Cardiac fibroblast (primary cell): ENCODE measurements at places on chromosomes 7 and 10.

DNA sequence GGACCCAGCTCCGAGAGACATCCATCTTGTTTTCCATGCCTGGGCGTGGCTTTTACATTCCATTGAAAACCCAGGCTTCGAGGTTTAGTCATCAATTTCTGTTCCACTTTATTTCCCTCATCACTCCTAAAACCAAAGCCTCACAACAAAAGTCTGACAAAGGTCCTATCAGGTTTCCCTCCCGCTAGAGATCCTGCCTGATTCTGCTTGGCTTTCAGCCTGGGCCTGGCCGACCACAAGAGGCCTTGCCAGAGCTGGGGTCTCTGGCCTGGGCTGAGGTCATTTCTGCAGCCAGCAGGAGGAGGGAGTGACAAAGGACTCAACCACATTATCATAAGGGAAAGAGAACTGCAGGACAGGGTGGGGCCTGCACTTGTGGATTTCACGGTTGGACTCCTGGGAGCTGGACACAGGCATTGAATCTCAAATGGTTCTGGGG is 167.0 kb downstream of the FANK1 start:
- peak; percentile 83 for DNase-seq

- no peak for DNase-seq
Observed at GRCh38 chr7:29126804-29127203, 19.5 kb downstream of the CPVL start.

DNA sequence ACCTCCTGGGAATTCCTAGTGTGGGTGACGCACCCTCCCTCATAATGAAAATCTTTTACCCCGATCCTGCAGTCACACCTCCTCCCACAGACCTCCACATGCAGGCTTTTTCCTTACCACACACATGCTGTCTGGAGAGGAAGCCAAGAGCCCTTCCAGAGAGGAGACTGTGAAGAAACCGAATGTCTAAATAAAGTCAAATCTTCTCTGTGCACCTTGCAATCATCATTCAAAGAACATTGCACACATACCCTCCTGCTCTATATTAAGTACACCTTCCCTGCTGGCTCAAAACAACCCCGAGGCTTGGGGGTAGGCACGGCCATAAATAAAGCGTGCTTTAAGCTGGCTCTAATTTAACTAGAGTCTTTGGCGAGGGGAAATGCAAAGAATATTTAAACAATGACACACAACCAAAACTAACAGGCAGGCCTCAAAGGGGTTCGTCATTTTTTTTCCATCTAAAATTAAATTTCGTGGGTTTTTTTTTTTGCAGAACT is 34.9 kb downstream of the CALML3 start:
- peak; percentile 72 for DNase-seq

- DNase-seq: peak; percentile 54
Observed at GRCh38 chr7:148699782-148700629, 1.3 kb downstream of the CUL1 start.

DNA sequence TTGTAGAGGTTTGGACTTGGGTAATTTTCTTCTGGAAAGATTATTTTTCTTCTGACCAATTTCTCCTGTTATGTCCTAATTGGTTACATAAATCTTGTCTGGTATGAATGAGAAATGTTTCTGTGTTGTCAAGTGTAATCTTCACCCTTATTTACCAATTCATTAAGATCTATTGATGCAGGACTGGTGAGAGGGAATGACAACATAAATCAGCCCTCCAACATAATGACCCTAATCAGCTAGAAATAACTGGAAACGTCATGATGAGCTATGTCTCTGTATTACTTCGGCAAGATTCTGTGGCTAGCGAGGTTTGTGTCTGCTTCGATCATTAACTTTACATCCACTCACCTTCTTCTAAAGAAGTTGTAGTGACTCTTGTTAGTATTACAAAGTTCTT is 3.5 kb downstream of the FOXP2 start:
- DNase-seq: no peak

DNA sequence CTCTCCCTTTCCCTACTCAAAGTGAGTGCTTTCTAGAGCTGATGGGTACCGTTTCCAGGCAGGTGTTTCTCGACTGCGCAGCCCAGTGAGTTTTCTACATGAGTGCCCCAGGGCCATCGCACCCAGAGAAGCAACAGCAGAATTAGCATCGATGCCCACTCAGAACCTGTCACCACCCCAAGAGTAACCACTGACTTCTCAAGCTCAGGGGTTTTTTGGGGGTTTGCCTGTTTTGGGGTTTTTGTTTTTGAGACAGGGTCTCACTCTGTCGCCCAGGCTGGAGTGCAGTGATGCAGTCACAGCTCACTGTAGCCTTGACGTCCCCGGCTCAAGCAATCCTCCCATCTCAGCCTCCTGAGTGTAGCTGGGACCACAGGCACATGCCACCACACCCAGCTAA is 25.7 kb downstream of the SNX8 start:
- no peak for DNase-seq

DNA sequence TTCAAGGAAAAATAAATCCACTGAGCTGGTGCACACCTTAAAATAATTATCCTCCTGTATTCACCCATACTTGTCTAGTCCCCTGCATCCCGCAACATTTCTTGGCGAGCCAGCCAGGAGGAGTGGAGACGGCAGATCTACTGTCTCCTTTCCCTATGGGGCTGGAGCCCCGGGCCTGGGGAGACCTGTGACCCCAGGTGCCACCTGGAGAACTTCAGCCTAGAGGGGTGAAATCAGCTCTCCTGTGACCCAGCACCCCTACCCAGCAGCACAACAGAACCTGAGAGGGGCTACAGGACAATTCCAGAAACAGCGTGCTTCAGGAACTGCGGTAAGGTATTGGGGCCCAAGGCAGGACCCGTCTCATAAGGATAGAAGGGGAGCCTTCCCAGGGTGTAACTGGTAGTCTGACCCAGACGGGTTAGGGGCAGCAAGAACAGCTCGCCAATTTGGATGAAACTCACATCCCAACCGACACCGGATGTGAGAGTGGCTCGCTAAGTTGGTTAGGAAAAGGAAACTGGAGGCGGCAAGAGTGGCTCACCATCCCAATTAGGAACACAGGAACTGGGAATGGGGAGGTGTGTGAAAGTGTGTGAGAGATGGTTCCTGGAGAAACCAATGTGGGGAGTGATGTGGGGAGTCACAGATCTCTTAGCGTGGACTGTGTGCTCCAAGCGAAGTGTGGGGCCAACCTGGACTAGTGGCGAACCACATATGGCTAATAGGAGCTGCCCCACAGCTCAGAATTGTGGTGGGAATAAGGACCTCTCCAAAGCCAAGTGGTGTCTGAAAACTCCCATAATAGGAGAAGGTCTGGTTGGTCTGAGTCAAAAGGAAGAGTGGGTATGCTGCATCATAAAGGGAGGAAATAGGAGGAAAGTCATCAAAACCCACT is 15.1 kb upstream of the DENND2A start:
- DNase-seq: no peak

DNA sequence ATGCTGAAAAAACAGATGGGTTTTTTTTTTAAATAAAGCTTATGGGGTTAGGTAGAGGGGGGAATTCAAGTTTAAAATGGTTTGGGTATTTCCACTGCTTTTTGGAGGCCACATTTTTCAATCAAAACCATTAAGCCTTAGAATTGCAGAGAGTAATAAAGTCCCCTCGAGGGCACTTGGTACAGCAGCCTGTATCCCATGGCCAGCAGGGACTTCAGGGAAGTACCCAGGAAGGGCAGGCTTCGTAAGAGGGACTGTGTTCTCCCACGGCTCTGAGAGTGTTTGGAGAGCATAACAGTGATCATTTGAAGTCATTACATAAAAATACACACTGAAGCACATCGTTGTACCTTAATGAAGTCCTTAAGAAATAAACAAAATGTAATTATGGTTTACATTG is 432.7 kb downstream of the DPP6 start:
- no peak for DNase-seq

- DNase-seq: no peak
Observed at GRCh38 chr7:77197141-77197540, 2.5 kb downstream of the FGL2 start.

DNA sequence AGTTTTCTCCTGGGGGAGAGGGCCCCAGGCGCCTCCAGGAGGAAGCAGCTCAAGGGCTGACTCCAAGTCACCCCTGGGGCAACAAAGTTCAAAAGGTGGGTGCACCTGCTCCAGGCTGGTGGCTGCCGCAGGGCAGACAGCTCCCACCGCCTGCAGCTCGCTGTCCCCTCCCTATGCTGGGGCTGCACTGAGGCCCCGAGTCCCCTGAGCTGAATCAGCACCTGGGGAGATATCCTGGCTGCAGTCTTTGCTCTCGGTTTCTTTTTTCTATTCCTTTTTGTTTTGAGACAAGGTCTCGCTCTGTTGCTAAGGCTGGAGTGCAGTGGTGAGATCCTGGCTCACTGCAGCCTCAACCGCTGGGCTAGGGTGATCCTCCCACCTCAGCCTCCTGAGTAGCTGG is 183.4 kb downstream of the DNAJB6 start:
- DNase-seq: no peak

- DNase-seq: no peak
Observed at GRCh38 chr7:141023295-141023694, 8.5 kb upstream of the MRPS33 start.

GRCh38 chr10:77602913-77603533 is 34.6 kb downstream of the KCNMA1 start:
- no peak for DNase-seq

DNA sequence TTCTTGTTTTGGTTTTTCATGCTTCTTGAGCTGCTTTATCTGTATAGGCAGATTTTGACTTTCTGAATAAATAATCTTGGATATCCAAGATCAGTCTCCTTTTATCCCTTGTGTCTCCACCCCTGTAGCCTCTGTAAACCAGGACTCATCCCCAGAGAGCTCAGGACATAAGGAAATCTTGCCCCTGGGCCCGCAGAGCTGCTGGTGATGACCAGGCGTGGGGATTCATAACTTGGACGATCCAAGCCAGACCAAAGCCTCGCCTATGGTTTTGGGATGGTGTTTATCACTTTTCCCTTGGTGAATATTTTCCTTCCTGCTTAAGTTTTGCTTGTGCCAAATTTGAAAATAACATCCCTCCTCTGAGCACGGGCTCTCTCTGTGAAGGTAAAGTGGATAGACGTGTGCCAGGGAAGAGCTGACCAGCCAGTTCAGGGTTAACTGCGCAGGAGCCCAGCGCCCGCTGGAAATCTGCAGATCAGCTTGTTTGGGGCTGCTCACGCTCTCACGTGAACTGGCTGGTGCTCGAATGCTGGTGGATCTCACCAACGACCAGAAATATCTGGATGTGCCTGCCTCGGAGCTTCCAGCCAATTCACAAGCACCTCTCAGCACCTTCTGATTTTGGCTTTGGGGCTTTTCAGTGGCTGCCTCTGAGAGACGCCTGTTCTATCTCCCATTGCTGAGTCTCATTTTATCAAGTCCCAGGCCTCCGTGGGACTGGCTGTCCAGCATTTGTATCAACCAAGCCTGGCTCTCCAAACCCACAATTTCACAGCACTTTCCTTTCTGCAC is 132.1 kb upstream of the BTBD16 start:
- DNase-seq: no peak

- peak; percentile 25 for DNase-seq
Observed at GRCh38 chr10:18738835-18739234, 79.6 kb downstream of the ARL5B start.

DNA sequence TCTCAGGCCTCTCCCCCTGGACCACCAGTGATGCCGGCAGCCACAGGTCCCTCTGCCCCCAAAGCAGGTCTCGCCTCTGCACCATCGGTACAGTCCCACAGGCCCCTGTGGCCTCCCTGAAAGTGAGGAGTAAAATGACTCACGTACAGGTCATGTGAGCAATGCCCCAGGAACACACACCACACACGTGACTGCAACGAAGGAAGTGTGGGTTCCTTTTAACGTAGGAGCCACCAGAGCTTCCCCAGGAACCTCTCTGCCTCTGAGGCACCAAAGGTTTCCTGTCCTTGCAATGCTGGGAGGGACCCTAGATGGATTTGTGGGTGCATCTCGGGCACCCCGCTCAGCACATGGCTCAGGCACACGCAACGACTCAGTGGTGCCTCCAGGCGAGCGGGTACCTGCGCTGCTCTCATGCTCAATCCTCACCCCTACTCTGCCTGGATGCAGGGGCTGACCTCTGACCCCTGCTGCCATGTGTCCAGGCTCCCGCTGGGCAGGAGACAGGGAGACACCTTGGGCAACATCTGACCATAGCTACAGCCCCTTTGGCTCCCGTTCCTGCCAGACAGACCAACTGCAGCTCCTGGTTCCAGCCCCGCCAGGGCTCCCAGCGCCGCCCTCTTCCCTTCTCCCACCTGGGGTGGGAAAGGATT is 120.7 kb downstream of the PRKAG2 start:
- peak; percentile 29 for DNase-seq
